ENCODE measurements at places on chromosomes 7 and 10.

DNA sequence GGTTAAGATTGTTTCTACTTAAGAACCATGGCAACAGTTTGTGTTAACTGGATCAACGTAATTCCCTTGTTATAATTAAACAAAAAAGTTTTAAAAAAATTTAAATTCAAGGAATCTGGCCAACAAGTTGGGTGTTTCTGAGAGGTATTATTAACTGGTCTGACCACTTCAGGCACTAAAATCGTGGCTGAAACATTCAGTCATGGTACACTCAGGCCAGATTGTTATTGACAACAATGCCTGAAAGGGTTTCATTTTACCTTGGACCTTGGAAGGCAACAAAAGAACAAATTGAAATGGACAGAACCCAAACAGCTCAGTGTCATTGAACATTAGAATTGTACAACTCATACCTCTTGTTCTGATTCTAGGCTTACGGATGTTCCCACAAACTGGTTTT is 103.3 kb upstream of the ARMC3 start:
- H3K4me3 ChIP-seq = no peak overlapping the region
- no peak overlapping the region for H3K27ac ChIP-seq
- peaks cover 48% of the 10 kb centered on the region for H3K4me1 ChIP-seq
- no peaks in the 10 kb centered on the region for H3K27me3 ChIP-seq

GRCh38 chr10:17665747-17666146 is 21.8 kb downstream of the STAM start:
- no peak for DNase-seq
- no peaks in the 10 kb centered on the region for H3K27me3 ChIP-seq
- H3K27ac ChIP-seq = peak overlapping the region; percentile 94
- peaks cover 26% of the 10 kb centered on the region for H3K36me3 ChIP-seq

- no peaks in the 10 kb centered on the region for H3K36me3 ChIP-seq
- H3K4me1 ChIP-seq = no peaks in the 10 kb centered on the region
- H3K27ac ChIP-seq = no peak overlapping the region
These were observed 1046.2 kb downstream of the XPNPEP1 start for GRCh38 chr10:108877095-108877561.

GRCh38 chr7:118158766-118159165 is 25.2 kb upstream of the LSM8 start:
- H3K4me1 ChIP-seq = no peaks in the 10 kb centered on the region
- no peak overlapping the region for H3K4me3 ChIP-seq
- peaks cover 2% of the 10 kb centered on the region for H3K36me3 ChIP-seq
- no peak overlapping the region for H3K27ac ChIP-seq
- H3K27me3 ChIP-seq = peaks cover 16% of the 10 kb centered on the region

GRCh38 chr10:70432101-70432500 is 9.4 kb downstream of the NODAL start:
- H3K27ac ChIP-seq = no peak overlapping the region
- H3K27me3 ChIP-seq = no peaks in the 10 kb centered on the region
- H3K4me3 ChIP-seq = no peak overlapping the region
- peaks cover 8% of the 10 kb centered on the region for H3K36me3 ChIP-seq

GRCh38 chr7:113371416-113372043 is 253.2 kb upstream of the SMIM30 start:
- H3K27me3 ChIP-seq = peaks cover 12% of the 10 kb centered on the region
- no peaks in the 10 kb centered on the region for H3K36me3 ChIP-seq
- no peak overlapping the region for H3K27ac ChIP-seq
- no peak for DNase-seq

GRCh38 chr10:70546584-70546983 is 56.0 kb downstream of the PRF1 start:
- peaks cover 9% of the 10 kb centered on the region for H3K4me1 ChIP-seq
- no peaks in the 10 kb centered on the region for H3K27me3 ChIP-seq
- H3K4me3 ChIP-seq = no peak overlapping the region
- no peak overlapping the region for H3K27ac ChIP-seq

GRCh38 chr10:42850931-42851330 is 68.3 kb downstream of the BMS1 start:
- peak; percentile 7 for DNase-seq
- H3K27me3 ChIP-seq = peaks cover 34% of the 10 kb centered on the region
- H3K36me3 ChIP-seq = no peaks in the 10 kb centered on the region
- no peak overlapping the region for H3K27ac ChIP-seq
- H3K4me1 ChIP-seq = no peaks in the 10 kb centered on the region

- H3K27me3 ChIP-seq = no peaks in the 10 kb centered on the region
- H3K27ac ChIP-seq = no peak overlapping the region
- peaks cover 17% of the 10 kb centered on the region for H3K4me1 ChIP-seq
- H3K4me3 ChIP-seq = no peak overlapping the region
These were observed 35.5 kb downstream of the MDFIC start for GRCh38 chr7:114957444-114957843.

DNA sequence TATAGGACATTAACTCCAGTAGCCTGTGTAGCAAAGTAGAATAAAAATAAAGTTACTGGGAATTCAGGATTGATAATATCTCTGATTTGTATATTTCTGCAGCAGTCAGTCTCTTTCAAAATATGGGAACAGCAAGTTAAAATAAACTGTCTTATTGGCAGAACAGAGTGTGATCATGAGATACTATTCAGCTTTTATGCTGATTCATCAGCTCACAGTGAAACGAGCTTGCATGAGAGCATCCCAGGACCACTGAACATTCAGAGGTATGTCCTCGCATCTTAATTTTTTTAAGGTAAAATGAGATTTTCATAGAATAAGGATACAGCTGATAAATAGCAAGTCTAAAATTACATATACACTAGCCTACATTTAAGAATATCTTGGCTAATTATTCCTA is 282.5 kb upstream of the MYO3A start:
- no peaks in the 10 kb centered on the region for H3K27me3 ChIP-seq
- no peak for DNase-seq
- no peaks in the 10 kb centered on the region for H3K4me1 ChIP-seq
- H3K27ac ChIP-seq = no peak overlapping the region
- H3K4me3 ChIP-seq = no peak overlapping the region

DNA sequence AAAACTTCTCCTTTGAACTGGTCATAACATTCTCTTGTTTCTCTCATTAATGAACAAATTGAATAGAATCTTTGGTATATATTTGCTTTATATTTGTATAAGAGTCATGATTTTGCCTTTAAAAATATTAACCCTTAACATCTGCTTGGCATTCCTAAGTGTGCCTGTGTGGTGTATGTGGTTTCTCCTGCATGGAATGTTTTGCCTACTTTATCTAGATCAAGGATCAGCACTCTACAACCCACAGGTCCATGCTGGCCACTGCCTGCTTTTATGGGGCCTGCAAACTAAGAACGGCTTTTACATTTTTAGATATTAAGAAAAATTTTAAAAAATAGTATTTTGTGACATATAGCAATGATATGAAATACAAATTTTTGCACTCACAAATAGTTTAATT is 4.3 kb upstream of the LAMB4 start:
- no peaks in the 10 kb centered on the region for H3K36me3 ChIP-seq
- DNase-seq = no peak
- no peak overlapping the region for H3K4me3 ChIP-seq
- H3K27ac ChIP-seq = no peak overlapping the region

- peak within 1 kb of the TSS; percentile 79 for H3K27ac ChIP-seq
- peaks cover 10% of the 10 kb centered on the region for H3K4me1 ChIP-seq
- H3K36me3 ChIP-seq = no peaks in the 10 kb centered on the region
- H3K4me3 ChIP-seq = peak within 1 kb of the TSS; percentile 73
These were observed at the start of gene AUTS2 for GRCh38 chr7:69598081-69598486. AUTS2 (plus strand) TSS chr7:69598475; CDS start chr7:69599654, 1,179 bp downstream.

GRCh38 chr7:98458090-98458875 is 57.4 kb upstream of the BAIAP2L1 start:
- H3K27me3 ChIP-seq = no peaks in the 10 kb centered on the region
- H3K4me1 ChIP-seq = no peaks in the 10 kb centered on the region
- DNase-seq = no peak
- H3K36me3 ChIP-seq = no peaks in the 10 kb centered on the region

- H3K27me3 ChIP-seq = no peaks in the 10 kb centered on the region
- H3K36me3 ChIP-seq = no peaks in the 10 kb centered on the region
- DNase-seq = no peak
- no peak overlapping the region for H3K4me3 ChIP-seq
- H3K4me1 ChIP-seq = peaks cover 57% of the 10 kb centered on the region
These were observed 25.9 kb upstream of the ANKRD2 start for GRCh38 chr10:97546456-97547270.

DNA sequence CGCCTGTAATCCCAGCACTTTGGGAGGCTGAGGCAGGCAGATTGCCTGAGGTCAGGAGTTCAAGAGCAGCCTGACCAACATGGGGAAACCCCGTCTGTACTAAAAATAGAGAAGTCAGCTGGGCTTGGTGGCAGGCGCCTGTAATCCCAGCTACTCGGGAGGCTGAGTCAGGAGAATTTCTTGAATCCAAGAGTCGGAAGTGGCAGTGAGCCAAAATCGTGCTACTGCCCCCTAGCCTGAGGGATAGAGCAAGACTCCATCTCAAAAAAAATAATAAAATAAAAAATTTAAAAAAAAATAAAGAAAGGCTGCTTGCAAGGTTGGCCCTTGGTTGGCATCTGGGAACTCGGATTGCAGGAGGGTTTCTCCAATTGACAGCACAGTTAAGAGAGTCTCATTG is 221.6 kb downstream of the DGKI start:
- H3K4me1 ChIP-seq = peaks cover 4% of the 10 kb centered on the region
- no peak overlapping the region for H3K4me3 ChIP-seq
- H3K27ac ChIP-seq = no peak overlapping the region
- H3K36me3 ChIP-seq = no peaks in the 10 kb centered on the region
- no peaks in the 10 kb centered on the region for H3K27me3 ChIP-seq
